ENCODE measurements at places on chromosomes 16 and 17.

- DNase-seq = no peak
These were observed 1.3 kb downstream of the PARD6A start for GRCh38 chr16:67661886-67662652.

DNA sequence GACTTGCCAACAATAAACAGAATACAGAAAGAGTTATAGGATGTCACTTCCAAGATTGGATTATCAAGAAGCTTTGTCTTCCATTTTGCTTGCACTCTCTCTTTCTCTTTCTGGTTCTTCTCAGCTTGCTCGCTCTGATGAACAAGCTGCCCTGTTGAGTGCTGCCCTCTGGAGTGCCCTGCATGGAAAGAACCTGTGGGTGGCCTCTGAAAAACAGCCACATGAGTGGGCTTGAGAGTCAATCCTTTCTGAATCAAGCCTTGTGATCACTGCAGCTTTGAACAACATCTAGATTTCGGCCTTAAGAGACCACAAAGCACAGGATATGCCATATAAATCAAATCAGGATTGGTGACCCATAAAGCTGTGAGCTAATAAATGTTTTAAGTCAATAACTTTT is 185.1 kb downstream of the KIF2B start:
- DNase-seq = no peak

- no peak for DNase-seq
These were observed 171.6 kb downstream of the PRKCB start for GRCh38 chr16:24007391-24007790.

GRCh38 chr17:62761884-62762283 is 46.2 kb downstream of the MARCHF10 start:
- DNase-seq = no peak

DNA sequence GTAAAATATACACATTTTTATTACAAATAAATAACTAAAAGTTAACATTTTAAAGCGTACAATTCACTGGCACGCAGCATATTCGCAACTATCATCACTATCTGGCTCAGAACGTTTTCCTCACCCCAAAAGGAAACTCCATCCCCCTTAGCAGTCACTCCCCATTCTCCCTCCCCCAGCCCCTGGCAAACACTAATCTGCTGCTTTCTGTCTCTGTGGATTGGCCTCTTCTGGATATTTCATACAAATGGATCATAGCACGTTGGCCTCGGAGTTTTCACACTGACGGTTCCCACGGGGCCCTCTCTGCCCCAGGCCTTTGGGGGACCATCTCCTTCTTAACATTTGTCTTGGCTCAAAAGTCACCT is 64.6 kb downstream of the RTN4RL1 start:
- DNase-seq = no peak

GRCh38 chr16:56233795-56234566 is 42.7 kb downstream of the GNAO1 start:
- DNase-seq = no peak

- no peak for DNase-seq
These were observed 14.7 kb upstream of the SKAP1 start for GRCh38 chr17:48444516-48445247.

DNA sequence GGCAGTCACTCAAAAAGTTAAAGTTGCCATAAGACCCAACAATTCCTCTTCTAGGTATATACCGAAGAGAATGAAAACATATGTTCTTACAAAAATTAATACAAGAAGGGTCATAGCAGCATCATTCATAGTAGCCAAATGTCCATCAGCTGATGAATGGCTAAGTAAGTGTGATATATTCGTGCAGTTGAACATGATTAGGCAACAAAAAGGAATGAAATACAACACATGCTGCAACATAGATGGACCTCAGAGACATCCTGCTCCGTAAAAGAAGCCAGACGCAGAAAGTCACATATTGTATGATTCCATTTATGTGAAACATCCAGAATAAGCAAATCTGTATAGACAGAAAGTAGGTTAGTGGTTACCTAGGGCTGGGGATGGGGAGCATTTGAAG is 229.4 kb upstream of the CACNG5 start:
- no peak for DNase-seq

DNA sequence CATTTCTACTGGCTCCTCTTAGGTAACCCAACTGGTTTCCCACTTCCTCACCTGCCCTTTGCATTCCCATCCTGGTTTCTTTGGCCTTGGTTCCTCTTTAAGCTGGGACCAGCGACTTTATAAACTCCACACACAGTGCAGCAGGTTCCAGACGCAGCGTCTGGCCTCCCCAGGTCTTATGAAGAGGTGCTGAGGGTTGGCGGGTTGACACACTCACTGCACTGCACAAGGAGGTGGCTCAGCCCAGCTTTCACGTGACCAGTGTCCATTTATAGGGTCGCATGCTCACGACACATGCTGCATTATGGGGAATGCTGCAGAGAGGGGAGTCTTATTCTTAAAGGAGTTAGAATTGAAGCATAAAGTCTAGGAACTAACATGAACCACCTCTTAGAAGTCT is 70.8 kb downstream of the ZFHX3 start:
- no peak for DNase-seq
